ENCODE measurements at places on chromosomes 16 and 17.

GRCh38 chr17:3026125-3026855 is 37.1 kb downstream of the OR1D5 start:
- no peak for DNase-seq

DNA sequence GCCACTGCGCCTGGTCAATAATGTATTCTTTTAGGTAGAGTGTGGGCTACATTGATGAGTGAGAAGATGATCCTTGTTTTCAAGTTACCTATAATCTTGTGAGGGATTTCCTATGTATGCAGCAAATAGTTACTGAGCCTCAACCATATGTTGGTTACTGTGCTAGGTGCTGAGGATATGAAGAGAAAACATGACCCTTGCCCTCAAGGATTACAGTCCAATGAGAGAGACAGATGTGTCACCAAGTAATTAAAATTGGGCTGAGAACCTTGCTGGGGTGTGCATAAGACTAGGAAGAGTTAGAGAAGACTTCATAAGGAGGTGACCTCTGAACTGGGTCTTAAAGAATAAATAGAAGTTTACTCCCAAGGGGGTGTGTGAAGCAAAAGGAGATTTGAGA is 7.4 kb downstream of the POLR2A start:
- DNase-seq, result no peak

- DNase-seq, result no peak
These were observed 705 bp downstream of the KRABD2 start for GRCh38 chr17:8375738-8376259.

DNA sequence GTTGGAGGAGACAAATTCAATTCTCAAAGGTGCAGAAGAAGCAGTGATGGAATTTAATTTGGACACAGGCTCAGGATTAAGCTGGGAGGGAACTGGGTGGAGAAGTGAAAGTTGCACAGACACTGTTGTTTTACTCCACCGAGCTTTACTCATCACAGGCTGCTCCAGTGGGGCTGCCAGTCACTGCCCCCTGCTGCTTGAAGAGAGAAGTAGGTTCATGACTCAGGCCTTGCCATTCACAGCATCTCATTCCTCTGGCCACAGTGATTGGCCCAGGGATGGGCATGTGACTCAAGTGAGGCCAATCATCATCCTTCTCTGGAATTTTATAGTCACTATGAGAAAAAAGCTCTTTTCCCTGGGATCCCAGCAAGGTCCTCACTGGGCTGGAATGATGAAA is 11.8 kb downstream of the GNAO1 start:
- peak; percentile 36 for DNase-seq

DNA sequence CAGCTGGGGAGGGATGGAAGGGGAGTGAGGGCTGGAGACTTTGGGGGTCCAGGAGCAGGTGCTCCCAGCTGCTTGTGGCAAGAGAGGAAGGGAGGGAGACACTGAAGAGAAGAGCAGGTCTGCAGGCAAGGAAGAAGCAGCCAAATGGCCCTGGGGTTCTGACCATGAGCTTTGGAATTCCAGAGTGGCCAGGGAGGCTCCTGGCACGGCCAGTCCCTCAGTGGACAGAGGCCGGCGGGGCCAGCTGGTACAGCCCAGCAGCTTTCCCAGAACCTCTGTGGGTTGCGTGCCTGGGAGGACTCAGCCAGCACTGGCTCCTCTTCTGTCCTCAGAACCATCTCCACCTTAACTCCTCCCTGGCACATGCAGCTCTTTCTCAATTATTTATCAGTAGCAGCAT is 233.0 kb downstream of the MSI2 start:
- no peak for DNase-seq

- DNase-seq, result peak; percentile 51
These were observed 5.7 kb downstream of the MATCAP1 start for GRCh38 chr16:67177743-67178699.

DNA sequence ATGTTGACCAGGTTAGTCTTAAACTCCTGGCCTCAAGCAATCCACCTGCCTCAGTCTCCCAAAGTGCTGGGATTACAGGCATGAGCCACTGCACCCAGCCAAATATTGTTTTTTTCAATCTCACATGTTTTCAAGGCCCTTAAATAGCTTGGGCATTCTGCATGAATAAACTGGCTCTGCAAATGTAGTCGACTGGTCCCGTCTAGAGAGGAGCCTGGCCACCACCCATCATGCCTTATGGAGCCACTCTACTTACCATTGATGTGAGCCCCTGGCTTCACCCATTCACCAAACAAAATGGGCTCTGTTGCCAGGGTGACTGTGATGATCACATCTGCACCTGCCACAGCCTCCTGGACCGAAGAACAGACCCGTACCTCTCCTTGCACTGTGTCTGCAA is 10.8 kb downstream of the CRYM start:
- DNase-seq, result no peak

GRCh38 chr17:79691931-79692330 is 38.8 kb upstream of the ENPP7 start:
- DNase-seq, result no peak

DNA sequence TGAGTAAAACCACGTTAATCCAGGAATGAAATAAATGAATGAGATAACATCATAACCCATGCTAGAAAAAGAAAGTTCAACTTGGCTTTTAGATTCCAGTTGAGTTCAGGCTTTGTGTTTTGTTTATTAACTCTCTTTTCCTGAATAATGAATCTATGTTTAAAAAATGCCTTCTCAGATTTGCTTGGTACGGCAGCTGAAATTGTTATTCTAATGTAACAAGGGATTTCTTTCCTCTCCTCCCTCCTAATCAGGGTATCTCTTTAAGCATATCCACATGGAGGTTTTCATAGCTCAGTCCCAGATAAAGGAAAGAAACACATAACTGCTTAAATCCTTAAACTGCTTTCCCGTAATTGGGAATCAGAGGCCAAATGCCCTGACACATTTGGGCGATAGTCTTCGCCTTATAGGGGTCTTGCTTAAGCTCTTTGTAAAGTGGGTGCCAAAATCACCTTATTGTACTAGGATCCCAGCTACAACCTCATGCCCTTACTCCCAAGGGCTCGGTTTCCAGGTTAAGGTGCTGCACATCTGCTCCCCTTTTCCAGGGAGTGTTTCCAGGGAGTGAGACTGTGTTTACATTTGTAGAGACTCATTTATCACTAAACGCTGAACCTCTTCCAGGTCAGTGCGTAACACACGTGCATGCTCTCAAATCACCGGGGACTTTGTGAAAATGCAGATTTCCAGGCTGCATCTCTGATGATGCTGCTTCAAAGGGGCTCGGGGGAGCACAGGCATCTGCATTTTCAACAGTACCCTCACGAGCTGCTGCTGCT is 142.8 kb upstream of the FOXF1 start:
- no peak for DNase-seq

Data from T-helper 17 cell (primary cell).